NCI-H1105 treated with DMSO at 0.1 percent for 48 hours (cell line): ENCODE measurements at places on chromosomes 13 and 19.

DNA sequence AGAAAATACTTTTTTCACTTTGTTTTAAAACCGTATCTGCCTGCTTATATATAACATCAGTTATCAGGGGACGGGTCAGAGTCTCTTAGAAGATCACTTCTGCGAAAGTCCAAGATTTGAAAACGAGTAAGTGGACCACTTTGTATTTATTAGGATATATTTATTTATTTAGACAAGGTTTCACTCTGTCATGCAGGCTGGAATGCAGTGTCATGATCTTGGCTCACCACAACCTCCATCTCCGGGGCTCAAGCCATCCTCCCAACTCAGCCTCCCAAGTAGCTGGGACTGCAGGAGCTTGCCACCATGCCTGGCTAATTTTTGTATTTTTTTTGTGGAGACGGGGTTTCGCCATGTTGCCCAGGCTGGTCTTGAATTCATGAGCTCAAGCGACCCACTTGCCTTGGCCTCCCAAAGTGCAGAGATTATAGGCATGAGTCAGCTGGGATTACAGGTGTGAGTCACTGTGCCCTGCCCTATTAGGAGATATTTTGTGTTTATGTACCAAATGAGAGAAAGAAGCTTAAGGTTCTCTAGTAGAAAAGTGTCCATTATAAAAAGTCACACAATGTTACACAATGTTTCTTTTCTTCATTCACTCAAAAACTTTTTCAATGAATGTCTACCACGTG, 39.5 kb downstream of the RASL11A start:
- DNase-seq: no peak

- DNase-seq: peak; percentile 74
Observed at GRCh38 chr19:34501339-34502320, 20.1 kb downstream of the WTIP start.

DNA sequence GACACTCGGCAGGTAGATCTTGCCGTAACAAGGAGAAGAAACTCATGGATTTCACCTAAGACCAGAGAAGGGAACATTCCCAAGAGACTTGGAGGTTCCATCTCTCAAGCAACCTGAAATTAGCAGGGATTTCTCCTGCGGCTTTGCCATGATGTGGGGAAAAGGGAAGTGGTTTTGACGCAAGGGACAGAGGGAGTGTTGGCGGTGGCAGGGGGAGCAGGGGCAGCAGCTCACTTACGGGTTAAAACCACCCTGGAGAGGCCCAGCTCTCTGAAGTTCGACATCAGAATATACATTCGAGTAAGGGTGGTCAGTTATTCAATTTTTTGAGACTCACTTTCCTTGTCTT, 76.1 kb upstream of the POMP start:
- no peak for DNase-seq

- DNase-seq: no peak
Observed at GRCh38 chr19:21765151-21765550, 2.2 kb downstream of the ZNF100 start.

- DNase-seq: no peak
Observed at GRCh38 chr13:109093998-109094397, 464.6 kb downstream of the MYO16 start.

- DNase-seq: no peak
Observed at GRCh38 chr19:34649886-34650543, 26.9 kb downstream of the SCGB2B2 start.

- DNase-seq: no peak
Observed at GRCh38 chr19:45467115-45467455, 711 bp upstream of the FOSB start.

GRCh38 chr13:54016542-54016941, 987.9 kb downstream of the OLFM4 start:
- no peak for DNase-seq

GRCh38 chr13:35191883-35192282, 249.8 kb downstream of the NBEA start:
- DNase-seq: no peak

GRCh38 chr13:50911081-50911631, 1.6 kb downstream of the RNASEH2B start:
- no peak for DNase-seq

- DNase-seq: peak; percentile 47
Observed at GRCh38 chr19:28169168-28169887, 1043.6 kb downstream of the UQCRFS1 start.

GRCh38 chr13:32175307-32175706, 139.9 kb downstream of the ZAR1L start:
- DNase-seq: no peak
